SK-N-MC (cell line): ENCODE measurements at places on chromosomes 1 and 21.

- DNase-seq: no peak
Measured at GRCh38 chr1:152034654-152035538, 1.9 kb downstream of the S100A11 start.

DNA sequence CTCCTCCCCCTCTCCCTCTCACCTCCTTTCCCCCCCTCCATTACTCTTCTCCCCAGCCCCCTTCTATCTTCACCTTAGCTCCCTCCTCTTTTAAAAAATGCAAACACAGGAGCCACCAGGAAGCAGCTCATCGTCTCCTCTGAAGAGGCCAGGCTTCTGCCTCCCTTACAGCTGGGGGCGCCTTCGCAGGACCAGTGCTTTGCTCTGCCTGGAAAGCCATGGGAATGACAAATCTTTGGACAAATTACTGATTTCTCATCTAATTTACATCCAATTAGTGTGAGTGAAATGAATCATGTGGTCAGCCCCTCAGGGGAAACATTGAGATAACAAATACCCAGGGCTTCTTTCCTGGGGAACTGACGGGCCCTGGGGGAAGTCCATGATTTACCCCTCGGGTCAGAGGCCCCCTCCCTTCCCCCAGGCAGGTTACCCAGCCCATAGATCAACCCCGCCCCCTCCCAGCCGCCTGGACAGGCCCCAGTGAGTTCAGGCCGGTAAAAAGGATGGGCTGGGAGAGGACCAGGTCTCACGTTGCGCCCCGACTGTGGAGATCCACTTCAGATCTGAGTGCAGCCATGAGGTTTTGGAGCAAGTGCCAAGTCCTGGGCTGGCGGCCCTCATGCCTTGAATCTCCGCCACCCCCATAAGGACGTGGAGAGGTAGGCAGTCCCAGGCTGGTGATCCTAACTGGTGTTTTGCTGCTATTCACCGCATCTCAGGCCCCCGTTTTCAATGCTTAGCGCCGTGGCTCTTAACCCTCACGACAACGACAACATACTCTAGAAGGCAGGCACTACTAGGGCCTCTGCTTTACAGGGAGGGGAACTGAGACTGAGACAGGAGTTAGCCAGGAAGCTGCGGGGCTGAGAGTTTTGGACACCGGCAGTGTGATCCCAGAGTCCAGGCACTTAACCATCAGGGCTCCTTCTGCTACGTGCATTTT, 300.8 kb downstream of the RRAGC start:
- DNase-seq: no peak

GRCh38 chr1:163826500-163826899, 504.7 kb downstream of the NUF2 start:
- DNase-seq: no peak

DNA sequence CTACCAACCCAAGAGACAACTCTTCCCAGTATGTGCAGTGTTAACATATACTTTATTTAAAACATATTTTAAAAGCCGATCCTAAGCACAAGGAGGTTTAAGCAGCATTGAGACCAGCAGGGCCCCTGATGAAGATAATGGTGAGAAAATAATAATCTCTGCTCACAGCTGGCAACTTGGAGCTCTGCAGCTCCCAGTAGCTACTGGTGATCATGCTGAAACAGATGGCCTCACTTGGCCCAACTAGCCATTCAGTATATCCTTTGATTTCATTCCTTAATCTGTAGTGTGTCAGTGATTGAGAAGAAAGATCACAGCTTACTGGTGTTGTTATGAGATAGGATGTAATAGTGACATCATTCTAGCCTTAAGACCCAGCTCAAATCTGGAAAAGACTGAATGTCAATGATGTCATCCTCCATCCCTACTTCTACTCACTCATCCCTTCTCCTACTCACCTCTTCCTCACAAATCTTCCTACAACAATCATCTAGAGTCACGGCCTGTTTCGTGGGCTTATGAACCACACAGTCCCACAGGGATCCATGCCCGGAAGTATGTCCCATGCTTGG, 817.9 kb downstream of the PLA2G4A start:
- no peak for DNase-seq

DNA sequence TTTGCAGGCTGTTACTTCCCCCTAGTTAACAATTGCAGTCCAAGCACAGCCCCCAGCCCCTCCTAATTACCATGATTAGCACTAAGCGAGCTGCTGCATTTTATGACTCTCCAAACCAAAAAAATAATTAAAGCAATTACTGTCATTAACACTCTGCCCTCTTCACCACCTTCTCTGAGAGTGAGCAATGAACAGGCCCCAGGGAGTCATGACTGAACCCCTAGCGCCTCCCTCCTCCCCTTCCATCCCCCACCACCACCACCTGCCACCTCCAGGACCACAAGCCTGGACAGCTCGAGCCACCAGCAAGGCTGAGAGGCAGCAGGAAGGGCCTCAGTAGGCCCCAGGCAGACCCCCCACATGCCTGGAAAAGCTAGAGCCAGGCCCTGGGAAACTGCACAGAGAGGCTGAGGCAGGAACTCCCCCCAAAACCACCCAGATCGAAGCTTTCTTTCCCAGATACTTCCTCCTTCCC, 35.5 kb upstream of the ZC3H12A start:
- DNase-seq: no peak

GRCh38 chr1:188249811-188250210, 1421.1 kb downstream of the PLA2G4A start:
- no peak for DNase-seq

GRCh38 chr21:28754127-28754611, 238.5 kb downstream of the LTN1 start:
- DNase-seq: no peak

DNA sequence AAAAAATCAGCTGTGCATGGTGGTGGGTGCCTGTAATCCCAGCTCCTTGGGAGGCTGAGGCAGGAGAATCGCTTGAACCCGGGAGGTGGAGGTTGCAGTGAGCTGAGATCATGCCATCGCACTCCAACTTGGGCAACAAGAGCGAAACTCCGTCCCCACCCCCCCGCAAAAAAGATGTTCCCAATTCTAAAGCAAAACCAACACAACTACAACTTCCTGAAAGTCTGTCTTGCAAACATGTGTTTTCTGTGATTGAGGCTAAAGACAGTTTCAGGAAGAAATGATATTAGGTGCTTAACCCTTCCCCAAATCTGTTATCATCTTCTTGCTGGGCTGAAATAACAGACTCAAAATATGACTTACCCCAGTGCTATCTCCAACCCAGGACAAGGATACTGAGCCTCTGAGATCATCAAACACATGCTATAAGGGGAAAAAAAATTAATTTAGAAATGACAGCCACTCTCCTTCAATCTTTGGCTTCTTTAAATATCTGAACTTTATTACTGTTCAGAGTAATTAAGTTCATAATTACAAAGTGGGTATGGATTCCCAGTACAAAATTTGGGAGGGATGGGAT, 28.5 kb downstream of the SORT1 start:
- no peak for DNase-seq

- DNase-seq: no peak
Measured at GRCh38 chr1:150132372-150132771, 17.3 kb upstream of the PLEKHO1 start.

- no peak for DNase-seq
Measured at GRCh38 chr1:40684669-40685068, 6.8 kb upstream of the NFYC start.

DNA sequence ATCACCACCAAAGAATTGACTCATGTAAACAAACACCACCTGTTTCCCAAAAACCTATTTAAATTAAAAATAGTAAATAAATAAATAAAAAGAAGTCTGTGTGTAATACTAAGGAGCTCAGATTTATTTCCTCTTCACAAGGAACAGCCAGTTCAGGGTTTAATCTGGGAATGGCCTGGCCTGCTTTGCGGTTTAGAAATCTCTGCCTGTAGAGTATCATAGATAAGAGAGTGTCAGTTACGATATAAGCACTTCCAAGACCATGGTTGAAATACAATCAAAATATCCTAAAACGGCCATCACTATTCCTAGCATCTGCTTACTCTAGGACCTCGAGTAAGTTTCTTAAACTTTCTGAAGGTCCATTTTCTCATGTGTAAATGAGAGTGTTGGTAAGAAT, 274.4 kb downstream of the PLPP3 start:
- no peak for DNase-seq

DNA sequence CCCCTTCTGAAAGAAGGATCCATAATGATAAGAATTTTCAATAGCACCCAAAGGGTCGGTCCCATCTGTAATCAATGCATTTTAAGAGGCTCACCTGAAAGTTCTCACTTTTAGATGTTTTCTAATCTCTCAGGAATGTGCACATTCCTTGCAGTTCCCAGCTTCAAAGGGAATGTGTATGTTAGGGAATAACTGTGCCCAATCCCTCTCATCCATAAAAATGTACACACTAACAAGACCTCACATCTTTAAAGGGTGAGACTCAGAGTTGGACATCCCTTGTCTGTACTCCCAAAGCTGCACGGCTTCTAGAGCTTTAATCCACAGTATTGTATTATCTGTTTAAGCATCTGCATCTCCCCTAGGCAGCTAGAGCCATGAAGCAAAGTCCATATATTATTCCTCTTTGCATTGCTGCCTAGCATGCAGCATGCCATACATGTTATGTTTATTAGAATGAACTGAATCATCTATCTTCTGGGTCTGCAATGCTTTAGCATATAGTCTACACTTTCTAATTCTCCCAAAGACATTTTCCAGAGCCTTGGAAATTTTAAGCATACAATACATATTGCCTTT, 9.3 kb upstream of the CCN1 start:
- no peak for DNase-seq

DNA sequence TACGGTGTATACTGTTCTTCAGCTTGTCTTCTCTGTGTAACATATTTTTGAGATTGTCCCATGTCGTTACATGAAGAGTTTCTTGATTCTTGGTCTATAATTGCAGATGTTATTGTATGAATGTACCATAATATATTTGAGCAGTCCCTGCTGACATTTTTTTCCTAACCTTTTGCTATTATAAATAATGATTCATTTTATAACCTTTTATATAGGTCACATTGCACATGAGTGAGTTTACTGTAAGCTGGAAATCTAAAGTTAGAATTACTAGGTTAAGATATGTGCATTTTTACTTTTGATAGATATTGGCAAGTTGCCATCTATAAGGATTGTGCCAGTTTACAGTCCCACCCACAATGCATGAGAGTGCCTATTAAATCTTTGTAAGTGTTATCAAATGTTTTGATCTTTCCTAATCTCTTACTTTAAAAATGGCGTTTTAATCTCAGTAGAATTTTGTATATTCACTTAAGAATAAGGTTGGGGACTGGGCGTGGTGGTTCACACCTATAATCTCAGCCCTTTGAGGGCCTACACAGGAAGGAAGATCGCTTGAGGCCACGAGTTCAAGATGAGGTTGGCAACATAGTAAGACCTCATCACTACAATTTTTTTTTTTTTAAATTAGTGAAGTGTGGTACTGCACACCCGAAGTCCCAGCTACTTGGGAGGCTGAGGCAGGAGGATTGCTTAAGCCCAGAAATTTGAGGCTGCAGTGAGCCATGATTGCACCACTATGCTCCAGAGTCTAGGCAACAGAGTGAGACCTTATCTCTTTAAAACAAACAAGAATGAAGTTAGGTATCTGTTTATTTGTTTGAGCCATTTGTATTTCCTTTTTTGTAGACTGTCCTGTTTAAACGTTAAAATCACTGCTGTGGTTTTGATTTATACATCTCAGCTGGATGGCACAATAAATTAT, 36.5 kb downstream of the ZMYM1 start:
- no peak for DNase-seq

GRCh38 chr21:45169682-45170081, 95.3 kb downstream of the ADARB1 start:
- no peak for DNase-seq

GRCh38 chr1:58395355-58395754, 151.2 kb downstream of the OMA1 start:
- no peak for DNase-seq

DNA sequence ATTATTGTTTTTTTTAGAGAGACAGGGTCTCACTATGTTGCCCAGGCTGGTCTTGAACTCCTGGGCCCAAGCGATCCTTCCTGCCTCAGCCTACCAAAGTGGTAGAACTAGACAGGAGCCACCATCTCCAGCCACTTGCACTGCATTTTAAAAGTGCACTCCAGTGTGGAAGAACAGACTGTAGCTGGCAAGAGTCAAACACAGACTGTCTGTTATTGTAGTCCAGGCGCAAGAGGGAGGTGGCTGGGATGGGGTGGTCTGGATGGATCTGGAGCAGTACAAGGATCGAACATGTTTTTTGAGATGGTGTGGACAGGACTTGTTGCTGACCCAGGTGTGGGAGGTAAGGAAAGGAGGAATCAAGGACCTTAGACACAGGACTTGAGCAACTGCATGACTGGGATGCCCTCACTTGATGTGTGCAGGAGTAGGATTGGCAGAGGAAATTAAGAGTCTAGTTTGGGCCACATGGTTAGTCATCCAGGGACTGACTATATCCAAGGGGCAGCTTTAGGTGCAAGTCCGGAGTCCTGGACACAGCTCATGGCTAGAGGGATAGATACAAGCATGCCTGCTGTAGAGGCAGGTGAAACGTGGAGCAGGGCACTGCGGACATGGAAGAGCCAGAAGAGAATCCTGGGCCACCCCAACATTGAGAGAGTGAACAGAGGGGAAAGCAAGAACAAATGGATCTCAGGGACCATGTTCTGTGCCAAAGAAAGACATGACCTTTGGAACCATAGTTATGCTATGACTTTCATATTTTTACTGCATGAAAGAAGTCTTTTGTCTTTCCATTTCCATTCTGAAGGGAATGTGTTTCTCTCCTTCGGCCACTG, 42.0 kb downstream of the ELK4 start:
- no peak for DNase-seq
